ENCODE measurements at places on chromosomes 2 and 18. TPM values are rescaled to one million over a fixed set of nuclear protein-coding genes. Genes with fewer than 3 reads are reported as not detected.

DNA sequence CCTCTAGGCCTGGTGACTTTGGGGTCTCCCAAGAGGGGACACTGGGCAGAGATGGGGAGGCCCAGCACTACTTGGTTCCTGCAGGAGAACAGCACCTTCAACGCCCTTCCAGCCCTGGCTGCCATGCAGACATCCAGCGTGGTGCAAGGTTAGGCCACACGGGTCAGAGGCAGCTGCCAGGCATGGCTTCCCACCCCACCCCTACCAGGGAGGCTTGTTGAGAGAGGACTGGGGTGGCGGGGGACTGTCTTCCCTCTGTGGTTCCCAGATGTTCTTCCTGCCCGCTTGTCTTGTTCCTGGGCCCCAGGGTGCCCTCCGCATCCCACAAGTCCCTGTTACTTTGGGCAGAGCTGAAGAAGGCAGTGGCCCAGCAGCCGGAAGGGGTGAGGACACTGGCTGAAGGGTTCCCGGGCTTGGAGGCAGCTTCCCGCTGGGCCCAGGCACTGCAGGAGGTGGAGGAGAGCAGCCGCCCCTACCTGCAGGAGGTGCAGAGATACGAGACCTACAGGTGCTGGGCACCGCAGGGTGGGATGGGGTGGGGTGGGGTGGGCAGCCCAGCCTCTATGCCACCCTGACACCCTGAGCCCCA is 4.5 kb downstream of the PROM2 start:
- H3K4me3 ChIP-seq = no peak overlapping the region
- H3K27me3 ChIP-seq = no peaks in the 10 kb centered on the region
- DNase-seq = no peak
- H3K36me3 ChIP-seq = no peaks in the 10 kb centered on the region

DNA sequence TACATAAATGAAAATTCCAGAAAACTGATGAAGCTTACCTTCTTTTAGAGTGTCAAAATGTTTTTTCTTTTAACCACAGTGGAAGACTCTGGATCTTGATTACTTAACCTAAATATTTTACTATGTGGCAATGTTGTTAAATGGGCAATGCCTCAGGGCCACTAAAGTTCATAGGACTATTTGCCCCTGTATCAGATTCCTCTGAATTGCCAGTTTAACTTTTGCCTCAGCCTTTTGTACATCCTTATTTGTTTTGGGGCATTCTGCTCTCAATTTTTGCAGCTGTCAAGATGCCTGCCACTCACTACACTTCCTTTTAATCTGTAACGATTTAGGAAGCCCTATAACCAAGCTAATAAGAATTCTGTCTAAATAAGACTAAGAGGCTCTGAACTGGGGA is 31.7 kb upstream of the SERTAD2 start:
- no peaks in the 10 kb centered on the region for H3K4me1 ChIP-seq
- H3K36me3 ChIP-seq = no peaks in the 10 kb centered on the region
- H3K27me3 ChIP-seq = no peaks in the 10 kb centered on the region
- H3K27ac ChIP-seq = no peak overlapping the region
- DNase-seq = no peak

DNA sequence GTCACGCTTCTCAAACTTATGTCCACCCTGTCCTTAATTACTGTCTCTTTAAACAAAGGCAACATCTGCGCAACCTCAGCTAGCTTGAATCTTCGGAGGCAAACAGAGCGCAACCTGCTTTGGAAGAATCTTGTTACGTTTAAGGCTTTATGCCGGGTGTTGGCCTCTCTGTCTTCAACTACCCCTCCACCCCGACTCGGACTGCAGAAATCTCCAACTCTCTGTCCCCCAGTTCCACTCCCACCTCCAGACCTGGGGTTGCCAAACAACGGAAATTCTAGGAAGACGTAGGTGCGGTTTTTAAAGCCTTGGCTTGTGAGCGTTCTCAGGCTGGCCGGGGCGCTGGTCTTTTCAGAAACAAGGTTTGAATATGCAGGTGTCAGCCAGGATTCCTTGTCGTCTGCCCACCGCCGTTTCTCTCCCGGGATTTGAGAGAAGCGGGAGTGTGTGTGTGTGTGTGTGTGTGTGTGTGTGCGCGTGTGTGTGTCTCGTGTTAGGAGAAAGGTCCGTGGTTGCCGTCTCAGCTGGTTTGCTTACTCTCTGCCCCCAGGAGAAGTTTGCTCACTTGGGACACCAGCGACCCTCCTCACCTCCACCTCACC is 1.1 kb upstream of the ONECUT2 start:
- no peaks in the 10 kb centered on the region for H3K36me3 ChIP-seq
- no peak overlapping the region for H3K4me3 ChIP-seq
- H3K27ac ChIP-seq = no peak overlapping the region
- H3K4me1 ChIP-seq = peaks cover 47% of the 10 kb centered on the region

DNA sequence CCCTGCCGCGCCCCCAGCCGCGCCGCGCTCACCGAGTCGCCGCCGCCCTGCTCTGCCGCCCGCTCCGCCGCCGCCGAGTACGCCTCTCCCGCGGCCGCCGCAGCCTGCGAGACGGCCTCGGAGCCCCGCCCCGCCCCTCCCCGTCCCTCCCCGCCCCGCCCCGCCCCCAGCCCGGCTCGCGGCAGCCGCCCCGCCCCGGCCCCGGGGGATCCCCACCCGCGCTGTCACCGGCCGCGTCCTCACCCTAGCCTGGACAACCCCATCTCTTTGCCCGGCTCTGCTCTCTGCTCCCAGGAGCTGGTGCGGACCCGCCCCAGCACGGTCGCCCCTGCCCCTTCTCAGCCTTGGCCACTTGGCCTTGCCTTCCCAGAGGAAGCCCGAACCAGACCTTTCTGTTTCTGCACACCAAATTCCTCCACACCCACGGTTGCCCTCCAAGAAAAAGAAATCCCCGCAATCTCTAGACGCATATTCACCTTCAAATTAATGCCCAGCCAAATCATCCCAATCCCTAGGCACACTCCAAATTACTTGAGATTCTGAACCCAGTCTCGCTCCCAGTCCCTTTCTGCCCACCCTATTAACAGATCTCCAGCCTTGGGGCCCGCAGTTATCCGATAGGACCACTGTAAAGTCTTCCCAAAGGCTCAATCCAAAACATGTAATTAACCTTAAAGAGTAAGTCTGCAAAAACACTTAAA is at the start of gene CYRIA:
Gene CYRIA (minus strand): TSS at position 87 of the 701 bp plus-strand sequence. CDS start 77,715 bp downstream, outside the sequence.
- H3K27ac ChIP-seq = no peak within 1 kb of the TSS
- H3K4me1 ChIP-seq = peaks cover 11% of the 10 kb centered on the region
- no peak for DNase-seq
- no peak within 1 kb of the TSS for H3K4me3 ChIP-seq
- no peaks in the 10 kb centered on the region for H3K36me3 ChIP-seq
- peaks cover 12% of the 10 kb centered on the region for H3K27me3 ChIP-seq

GRCh38 chr2:8794923-8795825 is 42.2 kb downstream of the KIDINS220 start:
- no peaks in the 10 kb centered on the region for H3K4me1 ChIP-seq
- H3K27ac ChIP-seq = no peak overlapping the region
- peaks cover 83% of the 10 kb centered on the region for H3K36me3 ChIP-seq
- DNase-seq = no peak
- no peak overlapping the region for H3K4me3 ChIP-seq

- no peak overlapping the region for H3K4me3 ChIP-seq
- no peak overlapping the region for H3K27ac ChIP-seq
- H3K27me3 ChIP-seq = no peaks in the 10 kb centered on the region
- H3K36me3 ChIP-seq = no peaks in the 10 kb centered on the region
These were observed 331.3 kb downstream of the SS18 start for GRCh38 chr18:25759111-25759510.

GRCh38 chr18:11002277-11002676 is 147.1 kb downstream of the PIEZO2 start:
- H3K4me3 ChIP-seq = no peak overlapping the region
- no peaks in the 10 kb centered on the region for H3K36me3 ChIP-seq
- DNase-seq = no peak
- H3K27ac ChIP-seq = no peak overlapping the region

PCGF1 gene
- polyA plus RNA-seq = 23.9 TPM

NPHP1 gene
- polyA plus RNA-seq = not detected

DNA sequence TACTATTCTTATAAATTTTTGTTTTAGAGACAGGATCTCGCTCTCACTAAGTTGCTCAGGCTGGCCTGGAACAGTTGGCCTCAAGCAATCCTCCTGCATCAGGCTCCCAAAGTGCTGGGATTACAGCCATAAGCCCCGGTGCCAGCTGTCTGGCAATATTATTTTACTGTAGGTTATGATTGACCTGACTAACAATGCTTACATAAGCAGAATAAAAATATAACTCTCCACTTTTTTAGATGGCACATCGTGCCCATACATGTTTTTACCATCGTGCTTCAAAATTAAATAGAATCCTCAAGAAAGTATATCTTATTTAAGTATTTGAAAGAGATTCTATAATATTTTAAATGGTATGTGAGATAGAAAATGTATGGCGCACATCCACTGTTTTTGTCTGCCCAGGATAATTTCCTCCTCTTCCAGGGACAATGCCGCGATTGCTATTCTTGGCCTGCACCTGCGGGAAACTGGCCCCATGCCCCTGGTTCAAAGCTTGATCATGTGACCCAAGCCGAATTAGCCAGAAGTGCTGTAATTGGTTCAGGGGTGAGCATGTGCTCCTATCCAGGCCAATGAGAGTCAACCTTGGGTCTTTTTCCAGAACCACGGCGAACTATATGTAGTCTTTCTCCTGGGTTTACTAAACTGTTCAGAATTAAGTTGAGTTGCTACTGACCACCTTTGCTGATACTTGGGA is 38.3 kb upstream of the GREB1L start:
- H3K36me3 ChIP-seq = no peaks in the 10 kb centered on the region
- no peak overlapping the region for H3K27ac ChIP-seq
- DNase-seq = no peak
- H3K27me3 ChIP-seq = no peaks in the 10 kb centered on the region

DNA sequence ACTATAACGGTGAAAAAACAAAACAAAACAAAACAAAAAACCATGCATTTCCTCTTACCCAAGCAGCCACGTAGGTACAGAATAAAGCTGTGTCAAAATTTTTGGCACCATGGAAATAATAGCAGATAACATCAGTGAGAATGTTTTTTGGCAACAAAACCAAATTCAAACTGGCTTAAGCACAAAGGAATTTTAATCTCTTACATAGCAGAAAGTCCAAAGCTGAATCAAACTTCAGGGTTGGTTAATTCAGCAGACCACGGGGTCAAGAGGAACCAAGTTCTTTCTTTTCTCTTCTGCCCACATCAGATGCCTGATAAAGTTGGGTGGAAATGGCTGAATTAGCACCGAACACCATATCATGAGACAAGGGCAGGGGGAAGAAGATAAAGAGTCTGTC is 129.5 kb downstream of the PAX3 start:
- no peak overlapping the region for H3K27ac ChIP-seq
- H3K4me1 ChIP-seq = no peaks in the 10 kb centered on the region
- DNase-seq = no peak
- H3K36me3 ChIP-seq = no peaks in the 10 kb centered on the region
- no peaks in the 10 kb centered on the region for H3K27me3 ChIP-seq

- H3K27me3 ChIP-seq = no peaks in the 10 kb centered on the region
- H3K4me1 ChIP-seq = no peaks in the 10 kb centered on the region
- H3K36me3 ChIP-seq = no peaks in the 10 kb centered on the region
- no peak overlapping the region for H3K27ac ChIP-seq
- DNase-seq = no peak
These were observed 69.8 kb upstream of the TCF4 start for GRCh38 chr18:55657572-55658331.

GRCh38 chr2:32947484-32948143 is 861 bp downstream of the LTBP1 start:
- no peak overlapping the region for H3K4me3 ChIP-seq
- H3K27ac ChIP-seq = no peak overlapping the region
- H3K36me3 ChIP-seq = no peaks in the 10 kb centered on the region
- no peak for DNase-seq
- H3K27me3 ChIP-seq = peaks cover 14% of the 10 kb centered on the region
- peaks cover 6% of the 10 kb centered on the region for H3K4me1 ChIP-seq

HDHD2 gene
- 43.9 TPM for polyA plus RNA-seq

NFU1 gene
- 99.3 TPM for polyA plus RNA-seq

NOL4 gene
- polyA plus RNA-seq = not detected

GRCh38 chr2:195304310-195304709 is 352.7 kb upstream of the SLC39A10 start:
- no peak overlapping the region for H3K27ac ChIP-seq
- no peaks in the 10 kb centered on the region for H3K27me3 ChIP-seq
- no peak overlapping the region for H3K4me3 ChIP-seq
- H3K4me1 ChIP-seq = no peaks in the 10 kb centered on the region
- H3K36me3 ChIP-seq = no peaks in the 10 kb centered on the region
- no peak for DNase-seq

- peaks cover 61% of the 10 kb centered on the region for H3K4me1 ChIP-seq
- H3K36me3 ChIP-seq = no peaks in the 10 kb centered on the region
- no peak for DNase-seq
- H3K27me3 ChIP-seq = no peaks in the 10 kb centered on the region
- H3K27ac ChIP-seq = peak overlapping the region; percentile 99
These were observed 1.8 kb downstream of the RNF138 start for GRCh38 chr18:32093523-32093922.

FAP gene
- not detected for polyA plus RNA-seq

DNA sequence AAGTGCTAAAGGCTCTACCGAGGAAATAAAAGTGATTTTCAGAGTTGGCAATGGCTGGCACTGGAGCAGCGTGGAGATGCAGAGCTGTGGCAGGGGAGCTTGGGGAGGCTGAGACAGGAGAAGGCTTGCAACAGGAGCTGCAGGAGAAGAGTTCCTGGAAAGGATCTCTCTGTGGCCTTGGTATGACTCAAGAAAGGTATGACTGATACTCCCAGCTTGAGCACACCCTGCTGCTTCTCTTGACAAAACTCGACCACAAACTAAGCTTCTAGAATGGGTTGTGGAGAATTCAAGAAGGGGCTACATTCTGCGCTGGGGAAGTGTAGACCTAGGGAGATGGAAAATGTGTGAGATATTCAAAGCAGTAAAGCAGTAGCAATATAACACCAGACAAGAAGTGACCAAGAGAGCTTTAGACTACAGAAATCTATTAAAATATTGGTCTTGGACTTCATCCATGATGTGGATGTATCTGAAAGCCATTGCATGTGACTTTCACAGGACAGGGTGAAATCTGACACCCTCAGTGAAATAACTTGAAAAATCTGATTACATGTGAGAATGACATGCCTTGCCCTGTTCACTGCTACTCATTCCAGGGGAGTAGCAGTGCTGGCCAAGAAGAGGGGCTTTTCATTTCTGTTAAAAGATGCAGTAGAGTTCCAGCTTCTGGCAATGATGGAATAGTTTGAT is 41.5 kb downstream of the SUCLG1 start:
- peaks cover 2% of the 10 kb centered on the region for H3K36me3 ChIP-seq
- no peaks in the 10 kb centered on the region for H3K27me3 ChIP-seq
- no peak for DNase-seq
- H3K4me3 ChIP-seq = no peak overlapping the region
- H3K4me1 ChIP-seq = no peaks in the 10 kb centered on the region

C2orf80 gene
- not detected for polyA plus RNA-seq

DNA sequence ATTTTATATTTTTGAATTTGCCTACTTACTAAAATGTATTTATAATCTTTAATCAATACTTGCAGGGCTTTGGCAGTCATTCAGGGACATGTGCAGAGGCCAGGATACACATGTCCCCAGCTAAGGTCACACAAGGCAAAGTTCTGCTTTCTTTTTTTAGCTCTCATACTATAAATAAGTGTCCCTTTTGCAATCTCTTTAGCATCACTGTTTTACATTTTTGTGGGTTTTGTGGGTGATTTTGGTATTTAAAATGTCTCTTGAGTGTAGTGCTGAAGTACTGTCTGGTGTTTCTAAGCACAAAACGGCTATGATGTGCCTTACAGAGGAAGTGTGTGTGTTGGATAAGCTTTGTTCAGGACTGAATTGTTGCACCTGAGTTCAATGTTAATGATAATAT is 309.0 kb upstream of the GULP1 start:
- H3K4me3 ChIP-seq = no peak overlapping the region
- DNase-seq = no peak
- H3K4me1 ChIP-seq = no peaks in the 10 kb centered on the region
- H3K36me3 ChIP-seq = no peaks in the 10 kb centered on the region
- no peaks in the 10 kb centered on the region for H3K27me3 ChIP-seq

GRCh38 chr2:208315081-208315788 is 49.2 kb downstream of the PIKFYVE start:
- no peak overlapping the region for H3K27ac ChIP-seq
- no peak for DNase-seq
- H3K4me1 ChIP-seq = peaks cover 3% of the 10 kb centered on the region
- no peaks in the 10 kb centered on the region for H3K27me3 ChIP-seq

Measured in CD4-positive, CD25-positive, alpha-beta regulatory T cell (primary cell).